H9 (cell line): ENCODE measurements at places on chromosomes 1 and 21.

- no peak overlapping the region for H3K4me3 ChIP-seq
- H3K27ac ChIP-seq: no peak overlapping the region
- H3K36me3 ChIP-seq: peaks cover 4% of the 10 kb centered on the region; the same call in 1 of the 2 replicates
- no peaks in the 10 kb centered on the region; the same call in 1 of the 2 replicates for H3K4me1 ChIP-seq
- no peaks in the 10 kb centered on the region for H3K27me3 ChIP-seq
Observed at GRCh38 chr1:25676488-25676887, 59.9 kb downstream of the MAN1C1 start.

DNA sequence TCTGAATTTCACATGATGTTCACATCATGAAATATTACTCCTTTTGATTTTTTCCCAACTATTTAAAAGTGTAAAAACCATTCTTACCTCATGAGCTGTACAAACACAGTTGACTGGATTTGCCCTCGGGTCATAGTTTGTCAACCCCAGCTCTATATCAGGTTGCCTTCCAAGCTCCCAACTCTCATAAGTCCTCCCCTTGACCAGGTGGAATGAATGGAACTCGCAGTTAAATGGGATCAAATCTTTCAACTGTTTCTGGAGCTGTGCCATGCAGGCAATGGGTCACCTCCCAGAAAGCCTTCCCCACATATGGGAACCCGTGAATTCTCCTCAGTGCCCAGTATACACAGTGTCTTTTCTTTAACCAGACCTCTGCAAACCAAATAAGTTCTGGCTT, 169.8 kb upstream of the FOXD3 start:
- no peak for DNase-seq
- H3K4me1 ChIP-seq: no peaks in the 10 kb centered on the region
- H3K27me3 ChIP-seq: no peaks in the 10 kb centered on the region
- H3K27ac ChIP-seq: no peak overlapping the region
- H3K4me3 ChIP-seq: no peak overlapping the region

GRCh38 chr1:47382399-47382983, 33.6 kb upstream of the FOXE3 start:
- no peak for DNase-seq
- H3K36me3 ChIP-seq: peaks cover 3% of the 10 kb centered on the region; the same call in 1 of the 2 replicates
- no peak overlapping the region for H3K4me3 ChIP-seq

DNA sequence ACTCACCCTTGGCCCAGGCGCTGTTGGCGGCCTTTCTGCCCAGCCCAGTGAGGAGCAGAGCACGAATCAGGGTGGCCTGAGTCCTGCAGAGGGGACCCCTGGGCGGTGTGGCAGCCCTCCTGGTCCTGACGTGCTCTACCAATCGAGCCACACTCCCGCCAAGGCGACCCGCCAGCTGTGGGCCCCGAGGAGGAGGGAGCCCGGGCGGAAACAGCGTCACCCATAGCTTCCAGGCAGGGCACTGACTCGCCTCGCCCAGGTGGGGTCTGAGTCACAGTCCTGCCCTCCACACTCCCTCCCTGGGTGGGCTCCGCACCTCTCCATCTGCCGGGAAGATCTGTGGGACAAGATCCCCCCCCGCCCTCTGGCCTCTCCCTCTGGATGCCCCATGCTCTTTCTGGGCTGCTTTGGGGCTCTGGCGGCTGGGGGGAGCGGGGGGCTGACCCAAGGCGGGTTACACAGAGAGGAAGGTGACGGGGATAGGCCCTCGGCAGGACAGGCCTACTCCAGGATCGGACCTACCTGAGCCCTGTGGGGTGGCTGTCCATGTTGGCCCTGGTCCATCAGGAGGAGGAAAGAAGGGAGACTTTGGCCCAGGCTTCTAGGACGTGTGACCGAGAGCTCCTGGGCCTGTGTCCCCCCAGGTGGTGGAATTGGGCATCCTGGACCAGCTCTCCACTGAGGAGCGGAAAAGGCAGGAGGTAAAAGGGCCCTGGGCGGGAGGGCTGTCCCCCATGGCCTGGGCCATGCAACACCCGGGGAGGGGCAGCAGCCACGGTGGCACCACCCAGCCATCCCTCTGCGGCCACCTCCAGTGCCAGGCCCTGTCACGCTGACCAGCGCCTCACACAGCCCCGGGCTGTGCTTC, 14.0 kb downstream of the ARHGEF16 start:
- H3K36me3 ChIP-seq: peaks cover 35% of the 10 kb centered on the region
- H3K27me3 ChIP-seq: no peaks in the 10 kb centered on the region
- H3K4me3 ChIP-seq: no peak overlapping the region
- peaks cover 5% of the 10 kb centered on the region; the same call in 1 of the 2 replicates for H3K4me1 ChIP-seq

DNA sequence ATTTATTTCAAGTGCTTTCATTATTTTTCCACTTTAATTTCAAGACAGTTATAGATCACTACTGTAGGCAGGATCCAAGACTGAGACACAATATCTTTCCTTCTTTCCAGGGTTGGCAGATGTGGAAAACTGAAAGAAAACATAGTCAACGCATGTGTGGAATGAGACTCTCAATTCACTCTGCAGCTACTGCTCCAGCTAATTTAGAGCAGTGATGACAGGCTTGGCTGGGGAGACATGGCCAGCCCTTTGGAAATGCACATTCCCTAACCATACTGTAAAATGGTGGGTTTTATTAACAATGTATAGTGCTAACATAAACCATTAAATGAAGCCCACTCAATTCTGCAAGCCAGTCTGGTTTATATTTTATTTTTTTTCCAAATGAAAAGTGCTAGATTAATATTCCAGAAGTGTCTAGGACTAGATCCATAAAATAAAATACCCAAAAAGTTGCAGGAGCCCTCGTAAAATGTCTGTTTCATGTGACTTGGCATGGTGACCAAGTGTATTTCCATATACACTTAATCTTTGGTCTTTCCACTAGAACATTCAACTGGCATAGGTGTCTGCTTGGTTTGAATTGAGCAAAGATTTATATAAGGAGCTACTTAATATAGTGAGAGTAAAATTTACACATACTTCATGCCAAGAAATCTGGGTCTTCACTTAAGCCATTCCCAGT, 32.9 kb downstream of the COL11A1 start:
- no peak overlapping the region for H3K4me3 ChIP-seq
- H3K27me3 ChIP-seq: no peaks in the 10 kb centered on the region
- no peaks in the 10 kb centered on the region for H3K36me3 ChIP-seq
- H3K4me1 ChIP-seq: no peaks in the 10 kb centered on the region

DNA sequence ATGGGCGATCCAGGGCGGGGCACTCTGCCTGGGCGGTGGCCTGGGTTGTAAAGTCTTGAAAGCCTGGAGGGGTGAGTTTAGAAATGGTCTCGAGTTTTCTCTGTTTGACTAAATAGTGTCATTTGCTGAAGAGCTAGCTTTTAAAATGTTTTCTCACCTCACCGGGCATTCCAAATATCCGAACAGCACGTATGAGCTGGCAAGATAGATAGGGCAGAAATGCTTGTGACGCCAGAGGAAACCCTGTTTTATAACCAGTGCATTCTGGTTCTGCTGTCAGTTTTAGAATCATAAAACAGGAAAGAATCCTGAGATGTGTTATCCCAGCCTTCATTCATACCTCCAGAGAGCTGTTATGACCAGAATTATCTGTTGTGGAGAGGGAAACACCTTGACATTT, 725 bp downstream of the RTCA start:
- DNase-seq: no peak
- H3K36me3 ChIP-seq: peaks cover 67% of the 10 kb centered on the region
- H3K4me1 ChIP-seq: no peaks in the 10 kb centered on the region
- H3K27ac ChIP-seq: no peak overlapping the region

- no peak overlapping the region for H3K4me3 ChIP-seq
- H3K27me3 ChIP-seq: no peaks in the 10 kb centered on the region
- H3K27ac ChIP-seq: no peak overlapping the region
- H3K4me1 ChIP-seq: no peaks in the 10 kb centered on the region
- no peaks in the 10 kb centered on the region for H3K36me3 ChIP-seq
Observed at GRCh38 chr21:28636752-28637691, 355.7 kb downstream of the LTN1 start.
